ENCODE measurements at places on chromosomes 5 and 9. TPM values are rescaled to one million over a fixed set of nuclear protein-coding genes. Genes with fewer than 3 reads are reported as not detected.

DNA sequence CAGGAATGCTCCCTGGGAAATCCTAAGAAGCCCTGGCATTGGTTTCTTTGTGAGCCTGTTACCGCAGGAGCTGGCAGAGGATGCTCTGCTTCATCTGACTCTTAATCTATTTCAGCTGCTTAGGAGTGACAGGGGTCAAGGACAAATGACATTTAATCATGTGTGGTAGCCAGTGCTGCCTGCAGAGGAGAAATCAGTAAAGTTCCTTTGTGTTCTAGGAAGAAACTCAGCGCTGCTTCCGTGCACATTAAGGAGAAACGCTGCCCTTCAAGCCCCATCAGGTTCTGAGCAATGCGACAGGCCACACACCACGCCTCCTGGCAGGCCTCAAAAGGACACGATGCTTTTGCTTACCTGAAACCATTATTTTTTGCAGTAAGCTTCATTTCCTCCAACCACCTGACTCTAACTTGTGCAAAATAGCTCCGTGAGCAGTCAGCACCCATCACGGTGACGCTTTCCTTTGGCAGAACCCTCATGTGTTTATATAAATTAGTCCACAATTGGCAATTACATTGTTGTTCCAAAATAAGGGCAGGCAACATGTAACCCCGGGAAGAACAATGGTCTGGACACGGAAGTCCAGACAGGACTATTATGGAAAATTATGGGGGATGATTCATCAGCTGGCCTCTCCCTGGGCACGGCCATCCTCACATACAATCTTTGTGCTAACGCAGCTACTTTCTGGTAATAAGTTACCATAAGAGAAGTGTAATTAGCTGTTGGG lies 387.9 kb upstream of the DAP start:
- no peaks in the 10 kb centered on the region for H3K4me1 ChIP-seq
- H3K27me3 ChIP-seq, result peaks cover 5% of the 10 kb centered on the region
- H3K27ac ChIP-seq, result no peak overlapping the region
- DNase-seq, result no peak

WNT8A gene
- total RNA-seq, result not detected

MLANA gene
- total RNA-seq, result not detected

DNA sequence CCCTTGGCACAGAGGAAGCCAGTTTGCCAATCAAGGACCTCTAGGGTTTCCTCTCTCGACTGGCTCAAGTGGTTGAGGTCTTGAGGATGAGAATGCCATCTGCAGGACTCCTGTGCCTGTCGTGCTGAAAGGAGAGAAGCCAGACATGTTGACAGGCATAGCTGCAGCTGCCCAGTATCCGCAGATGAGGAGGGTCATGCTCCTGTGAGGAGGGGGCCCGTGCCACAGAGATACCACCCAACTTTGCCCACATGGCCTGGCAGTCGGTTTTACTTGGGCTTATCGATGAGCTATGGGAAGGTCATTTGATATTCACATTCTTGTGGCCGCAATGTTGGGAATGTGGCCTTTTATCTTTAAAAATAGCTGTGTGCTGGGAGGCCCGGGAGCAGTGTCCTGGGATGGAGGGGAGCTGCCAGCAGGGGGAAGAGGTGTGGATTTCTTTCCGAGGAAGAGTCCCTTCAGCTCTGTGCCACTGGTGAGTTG lies 17.4 kb downstream of the FRMPD1 start:
- H3K27me3 ChIP-seq, result peaks cover 54% of the 10 kb centered on the region
- no peak for DNase-seq
- no peaks in the 10 kb centered on the region for H3K36me3 ChIP-seq
- no peak overlapping the region for H3K4me3 ChIP-seq

DNA sequence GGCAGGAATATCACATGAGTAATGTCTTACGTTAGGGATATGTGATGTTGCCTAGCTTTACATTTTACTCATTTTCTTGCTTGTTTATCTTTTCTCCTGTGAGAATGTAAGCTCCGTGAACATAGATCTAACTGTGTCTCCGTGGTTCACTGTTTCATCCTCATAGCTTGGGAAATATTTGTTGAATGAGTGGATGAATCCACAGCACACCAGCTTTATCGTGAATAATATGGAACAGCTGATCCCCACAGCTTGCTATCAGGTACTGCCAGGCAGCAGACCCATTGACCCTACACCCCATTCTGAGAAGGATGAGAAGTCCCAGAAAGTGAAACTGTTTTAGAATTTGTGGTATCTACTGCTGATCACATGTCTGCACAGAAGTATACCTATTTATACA lies 106.8 kb upstream of the FBN2 start:
- DNase-seq, result no peak
- H3K4me1 ChIP-seq, result no peaks in the 10 kb centered on the region
- H3K27ac ChIP-seq, result no peak overlapping the region
- no peaks in the 10 kb centered on the region for H3K27me3 ChIP-seq
- H3K36me3 ChIP-seq, result no peaks in the 10 kb centered on the region

DNA sequence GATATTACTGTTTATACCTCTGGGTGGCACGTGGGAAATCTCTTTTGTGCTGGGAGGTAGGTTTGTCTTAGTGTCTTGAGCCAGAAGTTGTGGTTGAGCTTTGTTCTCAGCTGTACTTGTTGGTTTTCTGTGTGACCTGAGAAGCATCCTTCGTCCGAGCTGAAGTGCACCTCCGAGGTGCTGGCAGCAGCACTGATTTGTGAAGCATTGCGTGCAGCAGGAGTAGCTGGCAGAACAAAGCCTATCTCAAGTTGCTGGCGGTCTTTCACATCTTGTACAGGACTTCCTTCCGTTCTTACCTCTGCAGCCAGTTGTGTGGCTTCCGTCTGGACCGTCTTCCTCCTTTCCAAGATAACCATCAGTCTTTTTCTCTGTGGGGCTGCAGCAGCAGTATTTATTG lies 4.3 kb downstream of the PRRC2B start:
- H3K27me3 ChIP-seq, result no peaks in the 10 kb centered on the region
- peak; percentile 16 for DNase-seq
- H3K4me3 ChIP-seq, result no peak overlapping the region
- peaks cover 45% of the 10 kb centered on the region for H3K36me3 ChIP-seq

NR2F1 gene
- total RNA-seq, result 0.04 TPM

DNA sequence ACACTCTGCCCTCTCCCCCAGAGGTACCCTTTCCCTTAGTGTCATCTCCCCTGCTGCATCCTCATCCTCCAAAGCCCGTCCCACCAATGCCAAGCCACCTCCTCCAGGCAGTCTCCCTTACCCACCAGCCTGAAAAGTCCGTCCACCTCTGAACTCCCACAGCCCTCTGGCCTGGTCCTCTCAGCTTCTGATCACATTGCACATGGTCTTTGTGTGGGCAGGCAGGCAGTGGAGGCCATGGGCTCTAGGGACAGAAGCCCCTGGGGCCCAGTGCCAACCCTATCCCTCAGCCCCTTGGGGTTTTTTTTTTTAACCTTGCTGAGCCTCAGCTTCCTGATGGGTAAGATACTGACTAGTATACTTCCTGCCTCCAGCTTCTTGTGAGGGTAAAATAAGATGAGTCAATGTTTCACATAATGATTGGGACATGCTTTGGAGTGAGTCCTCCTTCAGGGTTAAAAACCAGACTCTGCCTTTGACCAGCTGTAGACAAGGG lies 19.4 kb downstream of the CSF1R start:
- DNase-seq, result no peak
- no peak overlapping the region for H3K27ac ChIP-seq
- H3K4me1 ChIP-seq, result no peaks in the 10 kb centered on the region
- no peaks in the 10 kb centered on the region for H3K36me3 ChIP-seq
- peaks cover 10% of the 10 kb centered on the region for H3K27me3 ChIP-seq
- H3K4me3 ChIP-seq, result no peak overlapping the region

DNA sequence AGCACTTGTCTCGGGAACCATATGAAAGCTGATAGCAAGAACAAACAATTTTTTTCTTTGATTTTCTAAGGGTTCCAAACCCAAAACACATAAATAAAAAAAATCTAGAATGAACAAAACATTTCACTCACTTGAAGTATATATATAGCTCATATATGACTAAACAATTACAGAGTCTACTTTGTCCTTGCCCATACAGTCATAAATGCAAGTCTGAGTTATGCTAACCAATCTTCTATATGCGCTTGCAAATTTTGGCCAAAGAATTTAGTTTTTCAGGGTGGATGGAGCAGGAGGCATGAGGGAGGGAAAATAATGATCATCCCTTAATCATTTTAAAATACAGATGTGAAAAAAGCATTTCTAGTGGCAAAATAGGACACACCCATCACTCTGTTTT lies 370.1 kb downstream of the BNC2 start:
- H3K27me3 ChIP-seq, result no peaks in the 10 kb centered on the region
- no peaks in the 10 kb centered on the region for H3K36me3 ChIP-seq
- no peak overlapping the region for H3K4me3 ChIP-seq
- no peaks in the 10 kb centered on the region for H3K4me1 ChIP-seq

DNA sequence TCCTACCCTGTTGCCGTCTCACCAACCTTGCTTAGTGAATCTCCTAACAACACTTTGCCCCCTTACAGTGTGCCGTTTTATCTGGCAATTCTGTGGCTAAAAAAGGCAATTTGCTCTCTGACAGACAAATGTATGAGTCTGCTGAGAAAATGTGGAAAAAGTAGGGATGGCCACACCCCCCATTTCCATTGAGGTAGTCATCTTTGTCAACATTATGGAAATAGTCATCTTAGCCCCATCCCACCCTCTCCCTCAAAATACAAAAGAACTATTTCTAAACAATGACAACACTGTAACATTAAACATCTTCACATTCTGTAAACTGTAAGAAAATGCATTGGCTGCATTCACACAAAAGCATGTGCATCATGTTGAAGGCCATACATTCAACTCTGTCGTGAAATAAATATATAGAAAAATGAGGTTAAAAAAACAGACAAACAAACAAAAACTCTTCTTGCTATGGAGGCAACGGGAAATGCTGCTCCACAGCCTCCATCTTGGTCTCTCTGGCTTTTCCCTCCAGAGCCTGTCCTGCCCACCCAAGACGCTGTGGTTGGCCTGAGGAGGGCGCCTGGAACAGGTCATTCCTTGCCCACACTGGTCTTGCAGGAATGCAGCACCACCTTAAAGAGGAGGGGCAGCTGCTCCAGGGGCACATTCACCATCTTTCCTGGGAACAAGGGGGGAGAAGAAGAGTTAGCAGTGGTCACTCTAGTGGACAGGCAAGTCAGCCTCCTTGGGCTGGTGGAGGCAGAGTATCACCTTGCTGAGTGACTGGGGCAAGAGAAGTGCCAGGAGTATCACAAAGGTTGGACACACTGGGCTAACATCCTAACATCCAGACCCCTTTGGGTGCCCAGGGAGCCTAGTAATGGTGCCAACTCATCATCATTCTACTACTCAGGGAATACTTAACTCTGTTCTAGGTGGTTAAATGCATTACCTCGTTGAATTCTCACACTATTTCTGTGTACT lies 15.2 kb upstream of the NR5A1 start:
- H3K4me3 ChIP-seq, result no peak overlapping the region
- no peaks in the 10 kb centered on the region for H3K4me1 ChIP-seq
- no peaks in the 10 kb centered on the region for H3K27me3 ChIP-seq

- H3K36me3 ChIP-seq, result no peaks in the 10 kb centered on the region
- no peak for DNase-seq
- H3K4me3 ChIP-seq, result no peak overlapping the region
- no peaks in the 10 kb centered on the region for H3K27me3 ChIP-seq
Observed at GRCh38 chr9:5646116-5646515, 17.2 kb downstream of the RIC1 start.

DNA sequence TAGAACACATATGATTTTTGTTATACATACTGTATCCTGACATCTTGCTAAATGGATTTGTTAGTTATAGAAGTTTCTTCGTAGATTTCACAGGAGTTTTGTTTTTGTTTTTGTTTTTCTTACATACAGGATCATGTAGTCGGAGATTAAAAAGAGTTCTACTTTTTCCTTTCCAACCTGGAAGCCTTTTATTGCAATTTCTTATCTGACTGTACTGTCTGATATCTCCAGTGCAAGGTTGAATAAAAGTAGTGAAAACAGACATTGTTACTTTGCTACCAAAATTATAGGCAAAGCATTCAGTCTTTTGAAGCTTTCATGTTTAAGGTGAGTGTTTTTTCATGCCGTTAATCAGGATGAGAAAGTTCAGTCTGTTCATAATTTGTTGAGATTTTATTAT lies 117.4 kb upstream of the PRSS3 start:
- no peak overlapping the region for H3K4me3 ChIP-seq
- H3K27ac ChIP-seq, result no peak overlapping the region
- no peaks in the 10 kb centered on the region for H3K4me1 ChIP-seq
- H3K36me3 ChIP-seq, result no peaks in the 10 kb centered on the region
- no peak for DNase-seq
- H3K27me3 ChIP-seq, result no peaks in the 10 kb centered on the region
